ENCODE measurements at places on chromosomes 3 and 15.

DNA sequence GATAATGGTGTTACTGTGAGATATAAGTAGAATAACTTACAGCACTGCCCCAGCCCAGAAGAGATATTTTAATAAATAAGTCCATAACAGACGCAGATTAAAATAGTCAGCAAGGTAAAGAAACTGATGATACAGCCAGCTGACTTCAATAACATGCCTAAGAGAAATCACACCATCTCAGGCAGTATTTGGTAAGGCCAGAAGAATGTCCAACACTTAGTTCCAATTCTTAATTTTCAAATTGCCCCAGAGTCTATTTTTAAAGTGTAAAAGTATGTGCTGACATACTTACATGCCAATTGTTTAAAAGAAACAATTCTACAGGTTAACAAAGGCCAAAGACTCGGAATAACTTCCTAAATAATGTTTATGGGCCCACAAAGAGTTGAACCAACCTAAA lies 1.6 kb downstream of the GNB4 start:
- DNase-seq, result peak; percentile 33

DNA sequence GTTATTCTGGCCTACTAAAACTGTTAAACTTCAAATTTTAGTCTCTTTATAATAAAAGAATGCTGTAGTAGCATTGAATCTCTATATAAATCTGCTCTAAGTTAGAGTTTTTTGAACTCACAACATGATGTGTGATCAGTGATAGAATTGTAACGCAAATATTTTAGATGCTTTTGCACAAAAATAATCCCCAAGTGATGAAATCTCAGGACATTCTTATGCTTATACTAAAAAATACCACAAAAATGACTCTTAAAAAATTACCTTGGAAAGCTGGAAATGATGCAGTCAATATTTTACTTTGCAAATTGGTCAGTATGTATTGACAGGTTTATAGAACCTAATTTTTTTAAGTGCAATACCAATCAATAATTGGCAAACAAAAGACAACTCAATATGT lies 375.3 kb downstream of the TBC1D5 start:
- DNase-seq, result no peak

- peak; percentile 36 for DNase-seq
These were observed 489 bp downstream of the CSPG5 start for GRCh38 chr3:47578119-47578632.

GRCh38 chr3:13087320-13087990 lies 14.2 kb upstream of the IQSEC1 start:
- DNase-seq, result no peak

DNA sequence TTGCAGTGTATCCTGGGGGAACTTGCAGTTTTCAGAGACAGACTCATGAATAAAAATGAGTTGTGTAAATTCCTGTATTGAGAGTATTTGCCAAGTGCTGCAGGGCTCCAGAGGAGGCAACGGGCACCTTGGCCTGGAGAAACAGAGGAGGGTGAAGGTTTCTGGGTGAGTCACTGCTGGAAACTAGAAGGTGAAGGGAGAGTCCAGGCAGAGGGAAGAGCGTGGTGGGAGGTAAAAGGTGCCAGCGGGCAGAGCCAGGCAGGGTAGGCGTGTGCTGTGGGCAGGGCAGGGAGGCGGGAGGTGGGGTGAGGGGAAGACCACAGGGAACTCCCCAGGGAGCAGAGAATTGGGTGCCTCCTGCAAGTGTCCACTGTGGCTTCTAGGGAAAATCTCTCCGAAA lies 120.8 kb downstream of the SLCO3A1 start:
- DNase-seq, result no peak

GRCh38 chr3:27302891-27303290 lies 66.3 kb downstream of the NEK10 start:
- DNase-seq, result no peak
